ENCODE measurements at places on chromosomes 12 and 14. TPM values are rescaled to one million over a fixed set of nuclear protein-coding genes. Genes with fewer than 3 reads are reported as not detected.

SIRT4 gene
- total RNA-seq = 0.35 TPM

STAC3 gene
- total RNA-seq = not detected

GLIPR1L2 gene
- total RNA-seq = 0.12 TPM

SLC6A13 gene
- total RNA-seq = not detected

PRR4 gene
- total RNA-seq = 0.29 TPM

INHBC gene
- not detected for total RNA-seq

ASB8 gene
- 8.6 TPM for total RNA-seq

KLHL33 gene
- 0.17 TPM for total RNA-seq

KRT6B gene
- total RNA-seq = not detected

CRADD gene
- 13.5 TPM for total RNA-seq

PMCH gene
- not detected for total RNA-seq

SIX4 gene
- 11.4 TPM for total RNA-seq

ACVRL1 gene
- 2.4 TPM for total RNA-seq

GLT1D1 gene
- 0.46 TPM for total RNA-seq

TMEM63C gene
- under 0.01 TPM for total RNA-seq

KCNJ8 gene
- total RNA-seq = 0.06 TPM

CLEC2A gene
- not detected for total RNA-seq

CIPC gene
- total RNA-seq = 15.4 TPM

TMEM19 gene
- 27.8 TPM for total RNA-seq

GPN3 gene
- 36.0 TPM for total RNA-seq

MSRB3 gene
- total RNA-seq = 11.4 TPM

OVCH1 gene
- not detected for total RNA-seq

HIF1A gene
- total RNA-seq = 268 TPM

MMP19 gene
- total RNA-seq = 1.2 TPM

HOTAIR gene
- not detected for total RNA-seq

CCDC38 gene
- total RNA-seq = not detected

SLC2A13 gene
- 2.7 TPM for total RNA-seq

TMCC3 gene
- total RNA-seq = 11.8 TPM

KLRF1 gene
- total RNA-seq = not detected

CLMN gene
- 9.6 TPM for total RNA-seq

PKP2 gene
- total RNA-seq = 13.4 TPM

C12orf56 gene
- 0.29 TPM for total RNA-seq

FOXN4 gene
- total RNA-seq = not detected

KRT1 gene
- total RNA-seq = not detected

CEBPE gene
- not detected for total RNA-seq

CIT gene
- total RNA-seq = 28.1 TPM

SAMD15 gene
- 0.40 TPM for total RNA-seq

ACADS gene
- total RNA-seq = 16.4 TPM

SCFD1 gene
- 34.8 TPM for total RNA-seq

LRRC10 gene
- total RNA-seq = not detected

GYS2 gene
- not detected for total RNA-seq

RERG gene
- 1.4 TPM for total RNA-seq

CISTR gene
- total RNA-seq = not detected

HPD gene
- 0.12 TPM for total RNA-seq

HOXC9 gene
- 9.9 TPM for total RNA-seq

SPTB gene
- total RNA-seq = 0.36 TPM

LRIG3 gene
- 25.5 TPM for total RNA-seq

TAS2R19 gene
- total RNA-seq = not detected

BCDIN3D gene
- 1.7 TPM for total RNA-seq

ACYP1 gene
- total RNA-seq = 66.1 TPM

FAM186B gene
- not detected for total RNA-seq

NELL2 gene
- total RNA-seq = 0.46 TPM

KRT82 gene
- total RNA-seq = not detected

RNASE7 gene
- total RNA-seq = 0.86 TPM

EPS8 gene
- 47.0 TPM for total RNA-seq

MAP1LC3B2 gene
- not detected for total RNA-seq

VPS33A gene
- total RNA-seq = 15.1 TPM

BBOF1 gene
- total RNA-seq = 3.8 TPM
